Stimulated activated CD8-positive, alpha-beta memory T cell treated with anti-CD3 and anti-CD28 coated beads, Interleukin-4, amount 100 ng/mL, for 24 hours (primary cell): ENCODE measurements at places on chromosomes 1 and 21.

- peak; percentile 24 for DNase-seq
These were observed 9.1 kb upstream of the RAB7B start for GRCh38 chr1:206012086-206012859.

DNA sequence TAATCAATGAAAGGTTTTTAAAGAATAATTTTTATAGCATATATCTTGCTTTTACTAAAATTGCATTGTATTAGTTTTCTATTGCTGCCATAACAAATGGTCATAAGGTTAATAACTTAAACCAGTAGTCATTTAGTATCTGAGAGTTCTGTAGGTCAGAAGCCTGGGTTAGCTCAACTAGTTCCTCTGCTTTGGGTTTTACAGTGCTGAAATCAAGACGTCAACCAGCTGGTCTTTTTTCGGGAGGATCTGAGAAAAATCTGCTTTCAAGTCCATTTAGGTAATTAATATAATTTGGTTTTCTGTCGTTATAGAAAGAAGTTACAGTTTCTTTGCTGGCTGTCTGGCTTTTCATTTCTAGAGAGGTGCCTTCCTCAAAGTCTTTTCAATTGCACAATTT, 577.7 kb downstream of the MRPL39 start:
- no peak for DNase-seq

GRCh38 chr1:210231846-210232510, 618 bp upstream of the SERTAD4 start:
- no peak for DNase-seq

DNA sequence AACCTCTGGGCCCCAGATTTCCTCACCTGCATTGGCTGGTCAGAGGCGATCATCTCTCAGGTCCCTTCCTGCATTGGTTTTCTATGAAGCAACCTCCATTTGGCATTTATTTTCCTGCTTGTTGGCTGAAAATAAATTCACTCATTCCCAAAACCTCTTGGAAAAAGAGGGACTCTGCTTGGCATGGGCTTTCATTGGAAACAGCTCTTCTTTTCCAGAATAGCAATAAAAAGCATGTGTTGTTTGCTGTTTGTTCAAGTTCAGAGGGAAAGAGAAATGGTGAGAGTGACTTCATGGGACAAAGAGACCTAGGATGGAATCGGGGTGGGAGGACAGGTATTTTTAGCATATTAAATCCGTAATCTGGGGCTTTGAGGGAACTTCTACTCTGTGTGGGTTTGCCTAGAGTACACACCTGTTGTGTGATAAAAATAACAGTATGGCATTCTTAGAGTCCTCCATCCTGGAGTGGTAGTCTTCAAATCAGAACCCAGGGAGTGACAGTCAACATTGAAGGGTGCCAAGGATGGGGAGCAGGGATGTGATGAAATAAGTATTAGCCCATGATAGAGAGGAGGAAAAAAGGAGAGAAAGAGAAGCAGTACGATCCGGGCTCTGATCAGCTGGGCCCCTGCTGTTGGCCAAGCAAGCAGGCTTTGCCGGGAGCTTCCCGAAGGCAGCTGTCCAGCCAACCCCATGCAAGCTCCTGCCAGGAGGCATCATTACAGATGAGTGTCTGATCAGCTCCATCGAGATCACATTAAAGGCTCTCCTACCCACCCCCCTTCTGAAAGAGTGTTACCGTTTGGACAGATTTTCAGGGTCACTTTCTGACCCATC, 131.9 kb upstream of the NFIA start:
- DNase-seq, result no peak

- DNase-seq, result no peak
These were observed 45.7 kb downstream of the NAV1 start for GRCh38 chr1:201584471-201585092.

DNA sequence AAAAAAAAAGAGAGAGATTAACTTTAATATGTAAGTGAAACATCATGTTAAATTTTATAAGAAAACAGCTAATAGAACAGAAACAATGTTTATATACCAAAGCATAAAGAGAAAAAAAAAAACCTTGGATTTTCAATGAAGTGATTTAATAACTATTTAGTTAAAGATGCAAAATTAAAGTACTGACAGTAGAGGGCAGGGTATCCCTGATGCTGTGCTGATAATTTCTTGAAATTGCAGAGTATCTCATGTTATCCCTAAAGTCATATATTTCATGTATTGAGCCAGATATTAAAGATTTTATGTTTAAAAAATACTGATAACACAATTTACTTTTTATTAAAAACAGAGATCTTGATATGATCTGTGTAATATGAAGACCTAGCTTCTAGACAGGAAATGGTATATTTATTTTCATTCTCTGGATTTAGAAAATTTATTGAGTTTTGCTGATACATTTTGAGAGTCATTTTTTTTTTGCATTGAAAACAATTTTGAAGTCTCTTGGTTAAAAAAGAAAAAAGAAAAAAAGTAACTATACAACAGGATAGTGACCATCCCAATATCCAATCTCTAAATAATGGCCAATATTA, 273.2 kb downstream of the USP25 start:
- DNase-seq, result no peak

- DNase-seq, result no peak
These were observed 12.0 kb upstream of the AADACL3 start for GRCh38 chr1:12703821-12704451.

- DNase-seq, result no peak
These were observed 54.2 kb downstream of the EIF2B3 start for GRCh38 chr1:44932151-44932550.

GRCh38 chr1:246383239-246383589, 123.9 kb downstream of the SMYD3 start:
- DNase-seq, result no peak

- no peak for DNase-seq
These were observed 19.2 kb downstream of the PRXL2B start for GRCh38 chr1:2605509-2606395.
